ENCODE measurements at places on chromosomes 13 and 19.

DNA sequence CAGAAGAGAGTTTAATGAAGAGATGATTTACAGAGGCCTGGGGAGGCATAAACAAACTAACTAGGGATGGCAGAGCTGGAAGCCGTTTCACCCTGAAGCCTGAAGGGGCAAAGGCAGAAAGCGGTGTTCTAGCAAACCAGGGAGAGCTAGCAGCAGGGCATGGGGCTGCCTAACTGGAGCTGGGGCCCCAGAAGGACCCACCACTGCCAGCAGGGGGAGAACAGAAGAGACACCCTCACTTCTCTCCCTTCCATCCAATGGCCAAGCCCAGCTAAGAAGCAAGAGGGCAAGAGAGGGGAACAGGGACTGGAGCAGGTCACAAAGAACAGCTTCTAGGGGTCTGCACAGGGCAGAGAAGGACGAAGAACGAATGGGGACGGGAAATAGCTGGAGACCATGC is 195.5 kb downstream of the KATNAL1 start:
- no peak for DNase-seq

- DNase-seq = no peak
These were observed 4.3 kb upstream of the LRFN3 start for GRCh38 chr19:35931874-35932202.

- no peak for DNase-seq
These were observed 10.8 kb upstream of the HOMER3 start for GRCh38 chr19:18951721-18952281.

DNA sequence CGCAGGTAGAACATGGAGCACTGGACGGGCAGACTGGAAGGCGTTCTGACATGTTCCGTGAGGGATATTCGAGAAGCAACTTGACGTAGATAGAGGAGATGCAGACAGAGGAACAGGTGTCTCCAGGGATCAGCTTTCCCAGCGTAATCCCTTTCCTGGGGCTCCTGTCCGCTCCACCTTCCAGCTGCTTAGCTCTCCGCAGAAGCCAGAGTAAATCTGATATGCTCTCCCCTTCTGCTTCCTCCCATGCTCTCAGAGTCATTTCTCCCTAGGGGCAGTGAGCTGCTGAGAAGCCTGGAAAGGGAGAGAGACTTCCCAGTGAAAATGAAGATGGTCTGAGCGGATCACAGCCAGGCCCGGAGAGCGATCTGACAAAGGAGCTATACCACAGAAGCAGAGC is 23.0 kb upstream of the OLFM4 start:
- no peak for DNase-seq

- DNase-seq = no peak
These were observed 12.1 kb upstream of the ZNF554 start for GRCh38 chr19:2807379-2808128.

- DNase-seq = no peak
These were observed 14.6 kb downstream of the PRR12 start for GRCh38 chr19:49605605-49606004.

DNA sequence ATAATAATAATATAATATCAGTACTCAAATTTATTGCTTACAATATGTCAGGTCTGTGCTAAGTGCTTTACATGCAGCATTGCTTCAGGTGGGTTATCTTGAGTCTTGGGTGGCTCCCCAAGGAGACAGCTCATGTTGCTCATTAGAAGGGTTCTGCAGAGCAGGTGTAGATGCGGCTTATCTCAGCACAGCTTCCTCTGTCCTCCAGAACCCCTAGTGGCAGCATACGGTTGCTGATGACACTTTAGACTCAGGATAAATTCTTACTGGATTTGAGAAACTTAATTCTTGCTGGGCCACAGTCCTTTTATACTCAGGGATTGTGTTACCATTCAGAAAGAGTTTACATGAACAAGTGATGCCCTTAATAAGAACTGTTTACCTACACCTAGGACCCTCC is 8.9 kb downstream of the COG3 start:
- DNase-seq = no peak

DNA sequence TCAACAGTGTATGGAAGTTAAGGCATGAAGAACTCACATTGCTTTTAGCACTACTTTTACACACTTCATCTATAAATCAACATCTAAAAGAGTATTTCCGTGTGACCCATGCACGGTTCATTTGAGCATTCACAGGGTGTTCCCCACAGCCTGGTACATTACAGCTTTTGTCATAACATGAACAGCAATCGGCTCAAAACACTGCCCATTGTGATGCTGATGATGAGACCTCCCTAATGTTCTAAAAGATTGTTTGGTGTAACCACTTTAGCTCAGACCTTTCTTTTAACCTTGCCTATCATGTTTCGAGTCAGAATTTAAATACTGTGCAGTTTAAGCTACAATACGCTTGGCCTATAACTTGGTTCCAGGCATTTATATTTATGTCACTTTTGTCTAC is 4.1 kb upstream of the KLF5 start:
- DNase-seq = no peak

DNA sequence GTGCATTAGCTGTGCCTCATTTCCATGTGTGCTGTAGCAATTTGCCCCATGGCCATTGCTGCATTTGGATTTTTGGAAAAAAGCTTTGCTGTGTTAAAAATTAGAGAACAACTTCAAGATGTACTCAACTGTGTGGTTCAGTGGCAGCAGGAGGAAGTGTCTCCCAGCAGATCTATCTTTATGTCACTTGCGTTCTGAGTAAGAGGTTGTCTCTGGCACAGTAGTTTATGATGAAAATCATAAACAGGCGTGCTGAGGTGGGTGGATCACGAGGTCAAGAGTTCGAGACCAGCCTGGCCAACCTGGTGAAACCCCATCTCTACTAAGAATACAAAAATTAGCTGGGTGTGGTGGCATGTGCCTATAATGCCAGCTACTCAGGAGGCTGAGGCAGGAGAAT is 29.0 kb upstream of the RNF17 start:
- no peak for DNase-seq

GRCh38 chr19:38661996-38662395 is 14.5 kb downstream of the ACTN4 start:
- DNase-seq = no peak

GRCh38 chr13:30827578-30827925 is 78.5 kb upstream of the MEDAG start:
- DNase-seq = no peak

GRCh38 chr13:83940742-83941141 is 58.5 kb upstream of the SLITRK1 start:
- DNase-seq = no peak

GRCh38 chr13:83386609-83387008 is 495.7 kb downstream of the SLITRK1 start:
- no peak for DNase-seq

GRCh38 chr13:110799246-110800236 is 86.0 kb downstream of the ING1 start:
- no peak for DNase-seq

DNA sequence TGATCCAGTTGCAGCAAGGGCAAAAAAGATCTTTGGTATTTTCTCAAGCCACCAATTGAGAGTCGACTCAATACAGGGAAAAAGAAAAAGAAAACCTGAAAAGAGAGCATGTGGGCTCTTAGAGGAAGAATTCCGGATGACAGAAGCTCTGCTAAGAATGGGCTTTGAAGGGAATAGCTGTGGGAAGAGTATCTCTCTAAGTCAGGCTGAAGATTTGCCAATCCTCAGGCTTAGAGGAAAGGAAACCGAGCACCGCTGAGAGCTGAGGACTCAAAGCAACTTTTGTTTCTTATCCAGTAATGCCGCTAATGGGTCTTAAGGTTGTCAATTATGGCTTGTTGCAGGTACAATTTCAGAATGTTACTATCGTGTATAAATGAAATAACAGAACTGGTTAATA is 166.4 kb downstream of the EFNB2 start:
- DNase-seq = no peak

GRCh38 chr19:27742041-27742440 is 1470.9 kb downstream of the UQCRFS1 start:
- no peak for DNase-seq

DNA sequence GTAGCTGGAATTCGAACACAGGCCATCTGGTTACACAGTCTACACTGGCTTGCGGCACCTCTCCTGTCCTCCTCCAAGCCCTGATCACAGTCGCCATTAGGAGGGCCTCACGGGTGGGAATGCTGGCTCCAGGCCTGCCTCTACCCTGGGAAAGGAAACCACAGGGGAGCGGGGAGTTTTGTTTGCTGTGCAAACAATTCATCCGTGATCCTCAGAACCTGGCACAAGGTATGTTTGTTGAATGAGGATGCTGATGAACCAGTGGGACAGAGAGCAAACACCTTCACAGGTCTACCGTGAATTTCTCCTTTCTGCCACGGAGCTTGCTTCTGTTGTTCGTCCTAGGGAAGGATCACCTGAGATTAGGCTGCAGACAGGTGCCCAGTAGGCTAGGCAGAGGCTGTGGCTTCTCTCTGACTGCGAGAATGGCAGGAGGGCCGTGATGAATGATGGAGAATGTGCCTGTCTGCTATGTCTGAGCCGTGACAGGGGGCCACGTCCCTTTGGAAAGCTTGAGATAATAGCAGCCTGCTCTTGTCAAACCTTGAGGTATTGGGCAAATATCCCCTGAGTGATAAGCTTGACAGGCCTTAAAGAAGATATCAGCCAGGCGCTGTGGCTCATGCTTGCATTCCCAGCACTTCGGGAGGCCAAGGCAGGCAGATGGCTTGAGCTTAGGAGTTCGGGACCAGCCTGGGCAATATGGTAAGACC is 36.7 kb downstream of the PIN1 start:
- DNase-seq = no peak

DNA sequence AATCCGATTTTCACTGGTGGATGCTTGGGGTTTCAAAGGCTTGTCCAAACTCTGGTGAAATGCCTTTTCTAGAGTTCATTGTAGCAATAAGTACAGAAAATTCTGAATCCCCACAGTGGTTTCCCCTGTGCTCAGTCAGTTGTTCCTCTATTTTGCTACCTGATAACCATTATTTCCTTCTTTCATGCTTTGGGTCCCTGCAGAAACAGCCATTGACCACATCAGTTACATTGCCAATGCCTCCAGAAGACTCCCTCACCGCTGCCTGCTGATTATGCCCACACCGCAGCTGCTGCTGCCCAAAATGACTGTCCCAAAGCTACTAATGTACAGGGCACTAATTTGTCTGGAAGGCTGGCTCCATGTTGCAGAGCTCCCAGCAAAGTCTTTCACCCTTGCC is 517.3 kb downstream of the KLF12 start:
- DNase-seq = no peak

GRCh38 chr13:51093574-51093973 is 17.5 kb downstream of the C13orf42 start:
- no peak for DNase-seq

- no peak for DNase-seq
These were observed 24.3 kb downstream of the ARL11 start for GRCh38 chr13:49652355-49653305.

GRCh38 chr13:45398877-45399276 is 19.3 kb downstream of the SLC25A30 start:
- DNase-seq = no peak

- DNase-seq = no peak
These were observed 153.8 kb upstream of the UBL3 start for GRCh38 chr13:30004204-30004603.

Data from stimulated activated CD4-positive, alpha-beta T cell treated with anti-CD3 and anti-CD28 coated beads, Interleukin-2, amount 100 ng/mL, for 4 hours (primary cell).